ENCODE measurements at places on chromosomes 16 and 17. TPM values are rescaled to one million over a fixed set of nuclear protein-coding genes. Genes with fewer than 3 reads are reported as not detected.

ANKFN1 gene
- total RNA-seq = not detected

SSTR5 gene
- not detected for total RNA-seq

SHCBP1 gene
- total RNA-seq = 41.3 TPM

SNAI3 gene
- total RNA-seq = not detected

PDILT gene
- total RNA-seq = not detected

C17orf78 gene
- not detected for total RNA-seq

XYLT1 gene
- 23.1 TPM for total RNA-seq

ZG16 gene
- total RNA-seq = not detected

SOX9 gene
- total RNA-seq = 12.9 TPM

SMIM36 gene
- not detected for total RNA-seq

SLC9A5 gene
- 1.3 TPM for total RNA-seq

MGAT5B gene
- 0.17 TPM for total RNA-seq

RHBDL3 gene
- under 0.01 TPM for total RNA-seq

NPIPA2 gene
- total RNA-seq = 1.2 TPM

CA5A gene
- not detected for total RNA-seq

CENPN gene
- total RNA-seq = 68.1 TPM

RUNDC3A gene
- not detected for total RNA-seq

CSH1 gene
- total RNA-seq = not detected

TMED6 gene
- 0.29 TPM for total RNA-seq

NHERF2 gene
- total RNA-seq = 60.4 TPM

CMTM2 gene
- total RNA-seq = not detected

ABCC6 gene
- total RNA-seq = 2.3 TPM

CCL1 gene
- not detected for total RNA-seq

MAPK8IP3 gene
- total RNA-seq = 59.9 TPM

ITGB3 gene
- total RNA-seq = 13.9 TPM

All from smooth muscle cell of trachea (primary cell).